ENCODE measurements at places on chromosomes 7 and 10. TPM values are rescaled to one million over a fixed set of nuclear protein-coding genes. Genes with fewer than 3 reads are reported as not detected.

Gene KIFBP
- total RNA-seq, result 40.4 TPM

Gene LRRTM3
- not detected for total RNA-seq

Gene FRAT1
- total RNA-seq, result 1.4 TPM

Gene NPC1L1
- 0.07 TPM for total RNA-seq

Gene UNCX
- not detected for total RNA-seq

Gene SMIM30
- total RNA-seq, result 54.7 TPM

Gene TMEM273
- 0.13 TPM for total RNA-seq

Gene LRRD1
- total RNA-seq, result 0.07 TPM

Gene PANK1
- 7.0 TPM for total RNA-seq

Gene TMEM213
- not detected for total RNA-seq

Gene GIMAP4
- total RNA-seq, result 0.33 TPM

Gene DHTKD1
- total RNA-seq, result 12.9 TPM

Gene RSPH10B
- 0.63 TPM for total RNA-seq

Gene CACNA2D1
- 134 TPM for total RNA-seq

Gene ZNF727
- 0.10 TPM for total RNA-seq

Gene BMPER
- 18.8 TPM for total RNA-seq

Gene NYAP1
- 2.3 TPM for total RNA-seq

Gene TAS2R5
- total RNA-seq, result 1.6 TPM

Gene R3HCC1L
- 13.1 TPM for total RNA-seq

Gene SNX10
- total RNA-seq, result not detected

Gene GALNT11
- total RNA-seq, result 61.1 TPM

Gene HOXA2
- 1.2 TPM for total RNA-seq

Gene MCM10
- total RNA-seq, result 2.0 TPM
